Psoas muscle (tissue), 8 donors: ENCODE measurements at places on chromosomes 6 and 20. TPM values are rescaled to one million over a fixed set of nuclear protein-coding genes. Genes with fewer than 3 reads are reported as not detected.
A peak's percentile ranks its signal among the peaks of the same experiment; 100 is the strongest.

PLEKHG1 gene
- total RNA-seq = 9.6 TPM

LIN28B gene
- not detected for total RNA-seq

GRCh38 chr6:1081551-1082284 is 230.2 kb upstream of the FOXQ1 start:
- no peak overlapping the region for H3K27ac ChIP-seq
- no peaks in the 10 kb centered on the region for H3K27me3 ChIP-seq

GRCh38 chr6:28315628-28316027 is 20.3 kb downstream of the ZSCAN31 start:
- no peak overlapping the region for H3K27ac ChIP-seq
- H3K36me3 ChIP-seq = no peaks in the 10 kb centered on the region
- no peak overlapping the region for H3K4me3 ChIP-seq
- H3K27me3 ChIP-seq = no peaks in the 10 kb centered on the region

- no peak for DNase-seq
- H3K4me3 ChIP-seq = no peak overlapping the region
- H3K27ac ChIP-seq = peak overlapping the region; percentile 84
- no peaks in the 10 kb centered on the region for H3K27me3 ChIP-seq
- H3K4me1 ChIP-seq = peaks cover 23% of the 10 kb centered on the region
- no peaks in the 10 kb centered on the region for H3K36me3 ChIP-seq
Measured at GRCh38 chr6:123091896-123092271, 95.8 kb downstream of the CLVS2 start.

DNA sequence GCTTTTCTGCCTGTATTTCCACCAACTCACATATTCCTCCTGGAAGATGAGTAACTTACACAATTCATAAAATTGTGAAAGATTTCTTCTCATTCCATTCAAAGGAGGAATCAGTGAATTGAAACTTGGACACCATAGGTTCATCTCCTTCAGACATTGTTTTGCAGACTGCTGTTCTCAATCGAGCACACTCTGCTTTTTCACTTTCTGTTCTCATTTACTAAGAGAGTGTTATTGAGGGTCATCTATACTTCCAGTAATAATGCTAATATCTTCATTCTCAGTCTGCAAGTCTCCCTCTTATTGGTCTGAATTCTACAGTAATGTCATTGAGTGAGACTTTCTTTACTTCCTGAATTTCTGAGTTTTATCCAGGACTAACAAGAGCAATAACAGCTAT is 67.5 kb upstream of the FUT9 start:
- DNase-seq = no peak
- no peaks in the 10 kb centered on the region for H3K27me3 ChIP-seq
